ENCODE measurements at places on chromosomes 1 and 21.

DNA sequence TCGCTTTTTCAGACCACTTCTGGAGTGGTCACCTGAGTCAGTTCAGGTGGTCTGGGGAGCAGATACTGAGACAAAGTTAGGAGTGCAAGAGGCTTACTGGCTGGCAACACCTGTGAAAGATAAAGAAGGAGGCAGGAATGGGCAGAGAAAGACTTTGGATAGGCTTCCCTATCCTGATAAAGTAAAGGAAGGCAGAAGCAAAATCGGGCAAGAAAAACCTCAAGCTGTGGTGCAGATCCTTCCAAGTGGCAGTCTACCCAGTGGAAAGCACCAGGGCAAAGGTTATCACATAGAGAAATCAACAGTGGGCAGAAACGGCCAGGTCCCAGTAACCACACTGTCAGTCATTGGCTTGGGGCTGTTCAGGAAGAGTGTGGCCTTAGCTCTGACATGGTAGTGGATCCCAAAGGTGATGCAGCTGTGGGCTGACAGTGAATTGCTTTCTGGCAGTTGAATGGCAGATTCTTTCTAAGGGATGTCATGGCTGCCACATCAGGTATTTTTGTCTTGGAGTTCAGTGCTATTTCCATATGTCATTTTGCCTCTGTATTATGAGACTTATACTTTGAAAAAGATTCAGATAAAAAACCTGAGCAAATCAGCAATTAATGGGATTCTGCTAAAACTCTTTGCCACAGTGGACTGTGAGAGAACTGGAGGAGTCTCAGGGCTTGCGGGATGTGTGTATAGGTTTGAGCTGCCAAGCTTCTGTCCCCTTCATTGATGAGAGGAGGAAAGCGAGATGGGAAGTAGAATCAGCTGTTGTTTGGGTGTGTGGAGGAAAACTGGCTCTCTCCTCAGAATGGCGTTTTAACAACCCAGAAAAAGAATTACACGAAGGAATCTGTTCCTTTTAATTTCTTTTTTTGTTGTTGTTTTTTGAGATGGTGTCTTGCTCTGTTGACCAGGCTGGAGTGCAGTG, 8.1 kb upstream of the CGN start:
- DNase-seq = no peak

DNA sequence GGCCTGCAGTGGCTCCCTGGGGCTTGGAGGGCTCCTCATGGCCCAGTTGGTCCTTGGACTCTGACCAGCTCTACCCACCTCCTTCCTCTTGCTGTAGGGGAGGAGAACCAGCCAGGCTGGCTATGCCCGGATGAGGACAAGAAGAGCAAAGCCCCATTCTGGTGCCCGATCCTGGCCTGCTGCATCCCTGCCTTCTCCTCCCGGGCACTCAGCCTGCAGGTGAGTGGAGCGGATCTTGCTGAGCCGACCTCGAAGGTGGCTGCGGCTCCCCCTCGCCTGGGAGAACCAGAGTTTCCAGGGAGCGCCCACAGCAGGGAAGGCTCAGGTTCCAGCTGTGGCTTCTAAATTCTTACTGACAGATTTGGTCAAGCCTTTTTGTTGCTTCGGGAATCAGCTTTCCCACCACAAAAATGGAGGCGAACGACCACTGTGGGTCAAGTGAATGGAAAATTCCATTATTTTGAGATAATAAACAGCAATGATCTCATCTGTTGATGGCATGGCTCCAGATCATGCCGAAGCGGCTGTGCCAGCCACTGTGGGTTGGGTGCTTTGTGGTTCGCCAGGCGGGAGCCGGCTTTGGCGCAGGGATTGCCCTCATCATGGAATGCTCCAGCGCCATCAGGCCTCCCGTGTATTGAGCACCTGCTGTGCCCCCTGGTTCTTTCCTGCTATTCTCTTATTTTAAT, 106.5 kb upstream of the ACTL8 start:
- no peak for DNase-seq

DNA sequence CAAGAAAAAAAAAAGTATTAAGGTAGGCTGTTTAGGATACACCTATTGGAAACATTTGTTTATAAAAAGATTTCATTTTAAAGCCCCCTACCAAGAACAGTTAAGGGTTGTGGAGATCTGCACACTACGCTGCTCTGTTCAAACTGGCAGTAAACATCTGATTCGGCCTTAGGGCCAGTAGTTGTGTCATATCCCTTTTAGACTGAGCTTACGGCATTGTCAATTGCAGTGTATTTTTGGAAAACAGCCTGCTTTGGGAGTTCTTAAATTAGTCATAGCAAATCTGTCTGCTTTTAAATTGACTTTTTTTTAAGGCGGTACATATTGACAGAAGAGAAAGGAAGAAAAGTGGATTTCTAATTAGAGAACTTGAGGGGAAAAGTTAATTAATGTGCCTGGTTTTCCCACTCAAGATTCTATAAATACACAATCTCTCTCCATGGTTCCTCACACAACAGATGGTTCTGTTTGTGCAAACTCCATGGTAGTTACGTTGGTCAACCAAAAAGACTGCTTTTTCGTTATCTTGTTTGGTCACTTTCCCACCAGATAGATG, 1.7 kb upstream of the ELK4 start:
- DNase-seq = no peak

GRCh38 chr1:6259491-6260362, 1.2 kb downstream of the GPR153 start:
- DNase-seq = peak; percentile 60

GRCh38 chr1:244545511-244545910, 84.4 kb downstream of the CATSPERE start:
- no peak for DNase-seq

- no peak for DNase-seq
These were observed 10.1 kb upstream of the ABCA4 start for GRCh38 chr1:94130851-94131595.

DNA sequence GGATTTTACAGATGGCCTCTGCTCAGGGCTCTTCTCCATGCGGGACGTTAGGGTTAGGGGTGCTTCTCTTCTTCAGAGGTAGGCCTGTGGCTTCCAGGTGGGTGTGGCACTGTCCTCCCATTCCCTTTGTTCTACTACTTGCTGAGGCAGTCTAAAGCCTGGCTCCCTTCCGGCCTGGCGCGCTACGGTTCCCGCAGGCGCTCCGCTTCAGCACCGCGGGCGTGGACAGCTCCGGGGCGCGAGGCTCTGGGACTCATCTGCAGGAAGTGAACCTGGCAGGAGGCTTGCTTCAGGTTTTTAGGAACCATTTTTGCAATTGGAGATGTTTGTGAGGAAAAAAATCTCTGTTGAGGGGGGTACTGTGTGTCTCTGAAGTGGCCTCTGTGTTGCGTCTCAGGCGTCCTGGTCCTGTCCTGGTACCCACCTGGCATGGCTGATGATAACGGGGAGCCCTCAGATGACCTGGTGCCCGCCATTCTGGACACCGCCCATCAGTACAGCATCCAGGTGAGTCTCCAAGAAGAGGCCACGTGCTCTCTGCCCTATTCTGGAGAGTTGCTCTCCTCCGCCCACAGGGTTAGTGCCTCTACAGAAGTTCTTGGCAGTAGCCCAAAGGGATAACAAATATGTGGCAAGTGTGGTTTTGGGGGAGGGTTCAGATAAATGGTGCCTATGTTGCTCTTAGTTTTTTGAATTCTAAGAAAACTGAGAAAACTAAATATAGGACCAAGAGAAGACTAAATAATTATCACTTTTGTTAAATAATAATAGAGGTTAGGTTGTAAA, 1.9 kb downstream of the MANEAL start:
- DNase-seq = peak; percentile 12

GRCh38 chr1:7145947-7146346, 360.7 kb downstream of the CAMTA1 start:
- no peak for DNase-seq

DNA sequence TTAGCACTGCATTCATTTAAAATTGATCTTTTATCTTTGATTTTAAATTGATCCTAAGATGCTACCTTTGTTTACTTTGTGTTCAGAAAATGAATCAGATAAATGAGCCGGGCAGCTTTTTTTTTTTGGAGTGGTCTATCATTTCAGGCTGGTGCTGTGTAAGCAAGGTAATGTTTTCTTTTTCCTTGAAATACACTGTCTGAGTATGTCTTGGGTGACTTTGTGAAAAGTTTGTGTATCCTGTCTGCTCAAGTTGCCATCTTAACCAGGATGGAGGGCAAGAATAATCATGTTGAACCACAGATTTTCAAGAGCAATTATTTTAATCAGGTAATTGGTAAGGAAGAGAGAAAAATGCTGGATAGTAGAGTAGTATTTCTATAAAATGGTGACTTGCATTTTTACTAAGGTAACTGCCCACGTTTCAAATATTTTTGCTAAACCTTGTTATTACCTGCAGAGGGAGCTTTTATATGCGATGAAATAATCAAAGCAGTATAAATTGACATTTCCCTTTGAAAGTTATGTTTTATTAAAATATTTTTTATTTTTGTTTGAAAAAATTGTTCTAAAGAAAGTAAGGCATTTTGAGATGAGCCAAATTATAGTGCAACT, 11.1 kb downstream of the ADGRL2 start:
- DNase-seq = no peak

DNA sequence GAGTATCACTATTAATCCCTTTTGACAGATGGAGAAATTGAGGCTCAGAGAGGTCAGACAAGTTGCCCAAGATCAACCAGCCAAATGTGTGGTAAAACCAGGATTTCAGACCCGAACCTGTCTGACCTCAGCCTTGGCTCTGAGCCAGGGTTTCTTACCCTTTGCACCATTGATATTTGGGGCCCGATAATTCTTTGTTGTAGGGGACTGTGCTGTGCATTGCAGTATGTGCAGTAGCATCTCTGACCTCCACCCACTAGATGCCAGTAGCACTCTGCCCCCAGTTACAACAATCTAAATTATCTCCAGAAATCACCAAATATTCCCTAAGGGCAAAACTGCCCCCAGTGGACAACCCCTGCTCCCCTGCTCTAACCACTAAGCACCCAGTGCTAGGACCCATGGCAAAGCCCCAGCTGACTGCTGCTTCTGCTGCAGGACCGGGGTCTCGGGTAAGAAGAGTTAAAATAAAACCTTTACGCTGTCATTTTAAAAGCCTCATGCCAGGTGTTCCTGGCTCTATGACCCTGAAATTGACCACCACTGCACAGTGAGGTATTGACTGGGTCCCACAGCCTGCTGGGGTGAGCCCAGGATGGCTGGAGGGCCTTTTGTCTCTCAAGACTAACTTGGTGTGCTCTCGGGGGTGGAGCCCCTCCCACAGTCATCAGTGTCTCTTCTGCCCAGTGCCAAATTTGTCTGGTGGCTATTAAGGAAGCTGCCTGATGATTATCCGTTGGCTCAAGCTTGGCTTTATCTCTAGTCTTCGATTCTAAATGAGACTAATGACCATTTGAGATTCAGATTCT, 5.6 kb upstream of the MAN1C1 start:
- DNase-seq = no peak

GRCh38 chr1:156667968-156668709, 9.1 kb downstream of the NES start:
- DNase-seq = no peak

DNA sequence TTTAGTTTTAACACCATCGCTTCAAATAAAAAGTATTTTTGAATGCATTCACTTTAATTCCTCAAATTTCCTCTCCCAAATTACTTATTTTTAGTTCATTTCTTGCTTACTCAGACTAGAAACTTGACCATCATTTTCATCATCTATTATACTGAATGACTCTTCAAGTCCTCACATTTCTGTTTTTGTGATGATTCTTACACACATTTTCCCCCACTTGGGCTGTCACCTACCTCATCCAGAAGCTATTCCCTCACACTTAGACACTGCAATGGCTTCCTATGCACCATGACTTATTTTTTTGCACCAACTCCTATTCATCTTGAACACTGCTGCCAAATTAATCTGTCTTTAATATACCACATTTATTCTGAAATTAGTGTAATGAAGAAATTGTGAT, 239.6 kb upstream of the DUSP10 start:
- no peak for DNase-seq

GRCh38 chr1:180778782-180779398, 133.8 kb upstream of the KIAA1614 start:
- no peak for DNase-seq

DNA sequence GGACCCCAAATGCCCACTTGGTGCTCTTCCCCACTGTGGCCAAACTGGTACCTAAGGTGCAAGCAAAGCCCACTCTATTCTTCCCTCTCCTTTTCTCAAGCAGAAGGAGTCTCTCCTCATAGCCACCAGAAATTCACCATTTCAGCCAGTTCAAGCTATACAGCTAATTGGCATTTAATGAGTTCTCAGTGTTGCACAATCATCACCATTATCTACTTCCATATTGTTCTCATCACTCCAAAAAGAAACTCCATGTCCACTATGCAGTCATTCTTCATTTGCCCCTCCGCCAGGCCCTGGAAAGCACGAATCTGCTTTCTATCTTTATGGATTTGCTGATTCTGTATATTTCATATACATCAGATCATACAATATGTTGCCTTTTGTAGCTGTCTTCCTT, 9.9 kb upstream of the ATG4C start:
- no peak for DNase-seq

DNA sequence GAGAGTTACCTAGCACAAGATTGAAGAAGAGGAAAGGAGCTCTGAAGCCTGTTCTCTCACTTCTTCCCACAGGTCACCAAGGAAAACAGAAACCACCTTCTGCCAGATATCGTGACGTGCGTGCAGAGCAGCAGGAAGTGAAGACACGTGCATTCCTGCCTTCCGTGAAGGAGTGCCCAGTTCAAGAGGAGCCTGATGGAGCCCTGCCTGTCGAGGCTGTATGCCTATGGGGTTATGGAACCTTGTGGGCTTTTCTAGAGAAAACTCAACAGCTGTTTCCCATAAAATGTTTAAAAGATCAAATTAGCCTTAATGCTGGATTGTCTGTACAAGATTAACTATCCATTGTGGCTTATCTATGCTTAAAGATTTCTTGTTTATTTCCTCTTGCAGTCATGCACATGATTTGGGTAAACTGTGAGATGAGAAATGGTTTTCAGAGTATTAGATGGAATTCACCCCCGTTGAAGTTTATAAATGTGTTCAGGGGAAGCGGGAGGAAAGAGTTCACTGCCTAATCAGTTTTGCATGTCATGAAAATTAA, 27.8 kb downstream of the NTPCR start:
- DNase-seq = no peak

DNA sequence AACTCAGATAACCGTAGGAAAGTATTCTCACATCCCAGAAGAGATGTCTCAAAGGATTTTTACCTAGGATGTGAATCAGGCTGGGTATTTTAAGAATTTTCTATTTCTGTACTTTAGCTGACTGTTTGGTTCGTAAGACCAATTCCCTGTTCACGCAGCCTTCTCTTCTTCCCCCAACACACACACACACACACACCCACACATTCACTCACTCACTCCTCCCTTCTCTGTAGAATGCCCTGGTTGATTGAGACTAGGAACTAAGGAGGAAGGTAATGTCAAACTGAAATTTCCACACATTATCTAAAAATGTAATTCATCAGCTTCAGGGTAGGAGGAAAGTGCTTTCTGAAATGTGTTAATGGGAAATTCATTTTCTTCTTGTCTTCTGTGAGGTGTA, 43.5 kb downstream of the ELAVL4 start:
- DNase-seq = no peak

- DNase-seq = no peak
These were observed 471.1 kb upstream of the B3GALT2 start for GRCh38 chr1:193657552-193657951.

- no peak for DNase-seq
These were observed 69.7 kb upstream of the PDE9A start for GRCh38 chr21:42583477-42584295.

Measured in stimulated activated naive CD4-positive, alpha-beta T cell treated with Interleukin-2 at 50 U/mL for 16 hours (primary cell).